Dermis microvascular lymphatic vessel endothelial cell (primary cell): ENCODE measurements at places on chromosomes 4 and X.

DNA sequence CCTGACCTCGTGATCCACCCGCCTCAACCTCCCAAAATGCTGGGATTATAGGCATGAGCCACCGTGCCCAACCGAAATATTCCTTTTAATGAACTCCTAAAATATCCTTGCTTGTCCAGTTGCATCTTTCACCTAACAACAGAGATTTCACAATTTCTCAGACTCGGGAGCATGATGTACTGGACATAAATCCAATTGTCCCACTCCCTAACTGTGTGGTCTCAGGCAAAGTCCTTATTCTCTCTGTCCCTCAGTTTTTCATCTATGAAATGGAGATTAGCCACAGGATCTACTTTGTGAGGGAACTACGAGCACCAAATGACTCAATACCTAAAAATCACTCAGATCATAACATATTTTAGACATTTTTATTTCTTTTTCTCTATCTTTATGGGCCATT is 9.3 kb downstream of the RAB40A start:
- no peak for DNase-seq

- DNase-seq, result peak; percentile 85
These were observed 56.3 kb upstream of the DCTD start for GRCh38 chr4:182973511-182973911.

DNA sequence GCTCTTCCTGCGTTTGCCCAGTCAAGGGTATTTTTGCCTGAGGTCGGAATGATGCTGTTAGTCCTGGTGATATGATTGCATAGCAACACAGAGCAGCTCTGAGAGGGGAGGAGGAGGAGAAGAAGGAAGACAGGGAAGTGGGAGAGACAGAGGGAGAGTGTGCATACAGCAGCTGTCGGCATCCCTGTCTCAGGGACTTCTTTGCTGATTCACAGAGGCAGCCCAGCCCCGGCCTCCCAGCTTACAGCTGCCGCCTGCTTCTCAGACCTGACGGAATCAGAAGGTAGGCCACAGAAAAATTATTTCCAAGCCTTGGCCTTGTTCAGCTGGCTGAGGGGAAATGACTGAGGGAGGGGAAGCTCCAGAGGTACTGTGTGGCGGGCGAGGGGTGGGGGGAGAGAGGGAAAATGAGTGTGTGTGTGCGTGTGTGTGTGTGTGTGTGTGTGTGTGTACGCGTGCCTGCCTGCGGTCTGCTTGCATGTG is 319 bp downstream of the DRP2 start:
- peak; percentile 21 for DNase-seq

DNA sequence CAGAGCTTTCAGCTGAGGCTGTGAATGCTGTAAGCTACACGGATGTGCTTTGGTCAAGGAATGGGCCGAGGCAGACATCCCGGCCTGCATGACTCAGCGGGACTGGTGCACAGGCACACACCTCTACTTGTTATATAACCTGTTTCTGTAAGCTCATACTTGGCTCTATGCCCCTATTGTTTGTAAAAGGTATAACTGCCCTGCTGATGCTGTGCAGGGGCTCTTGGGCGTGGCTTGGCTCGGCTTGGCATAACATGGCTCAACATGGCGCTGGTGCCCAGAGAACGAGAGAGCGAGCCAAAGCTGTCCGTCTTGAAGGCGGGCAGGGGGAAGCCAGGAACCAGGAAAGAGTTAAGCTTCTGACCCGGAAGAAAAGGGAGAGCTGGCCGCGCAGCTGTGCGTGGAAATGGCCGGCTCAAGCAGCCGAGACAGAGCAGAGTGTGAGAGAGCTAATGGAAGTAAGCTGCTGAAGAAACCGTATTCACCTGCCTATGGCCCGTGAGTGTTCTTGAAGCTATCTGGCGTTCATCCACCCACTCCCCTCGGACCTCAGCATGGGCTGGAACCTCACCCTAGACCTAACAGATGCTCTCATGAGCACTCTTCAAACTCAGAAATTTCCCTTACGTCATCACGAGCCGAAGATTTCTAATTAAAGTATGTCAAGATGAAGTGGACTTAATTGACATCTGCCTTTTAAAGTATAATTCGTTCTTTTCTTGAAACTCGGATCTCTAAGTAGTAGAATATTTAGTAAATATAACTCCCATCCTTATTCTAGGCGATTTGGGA is 286.3 kb upstream of the AGA start:
- no peak for DNase-seq

- DNase-seq, result no peak
These were observed 4.2 kb downstream of the PDE6B start for GRCh38 chr4:629636-629914.

DNA sequence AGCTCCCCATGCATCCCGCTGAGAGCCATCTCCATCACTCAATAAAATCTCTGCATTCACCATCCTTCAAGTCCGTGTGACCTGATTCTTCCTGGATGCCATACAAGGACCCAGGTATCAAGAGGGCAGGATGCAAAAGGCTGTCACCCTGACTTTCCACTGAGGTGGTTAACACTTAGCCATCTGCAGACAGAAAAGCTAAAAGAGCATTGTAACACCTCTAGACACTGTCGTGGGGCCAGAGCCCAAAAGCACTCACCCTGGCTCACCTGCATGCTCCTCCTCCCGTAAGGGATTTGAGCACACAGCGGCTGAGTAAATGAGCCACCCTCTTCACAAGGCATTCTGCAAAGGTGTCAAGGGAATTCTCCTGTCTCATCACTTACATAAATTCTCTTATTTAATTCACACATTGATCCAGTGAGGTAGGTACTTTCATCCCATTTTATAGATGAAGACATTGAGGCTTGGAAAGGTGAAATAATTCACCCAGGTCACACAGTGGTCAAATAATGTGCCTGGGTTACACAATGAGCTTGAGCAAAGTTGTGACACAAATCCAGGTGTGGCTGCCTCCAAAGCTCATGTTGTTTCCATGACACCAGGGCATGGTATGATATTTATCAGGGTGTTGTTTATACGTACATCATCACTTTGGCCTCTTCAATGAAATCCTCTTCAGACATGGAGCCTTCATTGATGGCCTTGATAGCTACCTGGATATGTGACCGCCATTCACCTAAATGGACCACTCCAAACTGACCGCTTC is 48.0 kb downstream of the TXK start:
- no peak for DNase-seq

DNA sequence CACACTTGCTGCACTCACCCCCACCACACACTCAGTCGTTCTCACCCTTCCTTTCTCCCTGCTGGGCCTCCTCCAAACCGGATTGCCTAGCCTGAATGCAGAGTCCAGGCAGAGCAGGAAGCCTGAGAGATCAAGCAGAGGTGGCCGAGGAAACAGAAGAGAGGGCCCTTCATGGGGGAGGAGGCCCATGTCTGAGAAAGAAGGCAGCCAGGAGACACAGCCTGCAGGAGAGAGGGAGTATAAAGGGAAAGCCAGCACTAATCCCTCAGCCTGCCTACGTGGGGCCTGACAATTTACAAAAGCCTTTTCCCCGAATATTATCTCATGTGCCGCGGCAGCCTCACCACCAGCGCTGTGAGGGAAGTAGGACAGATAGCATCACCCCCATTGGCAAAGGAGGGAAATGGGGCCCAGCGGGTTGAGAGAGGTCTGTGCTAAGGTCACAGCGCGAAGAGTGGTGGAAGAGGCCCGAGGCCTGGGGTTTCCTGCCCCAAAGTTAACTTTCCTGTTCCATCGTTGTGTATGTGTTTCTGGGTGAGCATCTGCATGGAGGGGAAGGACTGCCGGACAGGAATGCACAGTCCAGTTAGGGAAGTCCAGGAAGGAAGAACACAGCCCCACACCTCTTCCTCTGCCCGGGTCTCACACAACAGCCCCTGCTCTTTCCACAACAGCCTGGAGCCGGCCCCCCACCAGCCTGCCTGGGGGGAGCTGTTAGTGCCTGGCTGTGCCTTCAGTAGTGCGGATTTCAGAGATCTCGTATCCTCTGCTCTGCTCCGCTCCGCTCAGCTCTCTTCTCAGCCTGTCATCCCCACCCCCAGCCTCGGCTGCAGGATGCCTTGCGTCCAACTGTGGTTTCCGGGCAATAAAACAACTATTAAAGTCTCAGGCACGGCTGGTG is 50.9 kb upstream of the BCOR start:
- DNase-seq, result no peak

- no peak for DNase-seq
These were observed 53.0 kb downstream of the ARSF start for GRCh38 chrX:3094261-3094660.

- no peak for DNase-seq
These were observed 99.7 kb downstream of the MMRN1 start for GRCh38 chr4:89994176-89994873.

- DNase-seq, result no peak
These were observed 61.8 kb downstream of the BMPR1B start for GRCh38 chr4:94819371-94820168.

- peak; percentile 12 for DNase-seq
These were observed 2.7 kb downstream of the BCOR start for GRCh38 chrX:40094900-40095582.

DNA sequence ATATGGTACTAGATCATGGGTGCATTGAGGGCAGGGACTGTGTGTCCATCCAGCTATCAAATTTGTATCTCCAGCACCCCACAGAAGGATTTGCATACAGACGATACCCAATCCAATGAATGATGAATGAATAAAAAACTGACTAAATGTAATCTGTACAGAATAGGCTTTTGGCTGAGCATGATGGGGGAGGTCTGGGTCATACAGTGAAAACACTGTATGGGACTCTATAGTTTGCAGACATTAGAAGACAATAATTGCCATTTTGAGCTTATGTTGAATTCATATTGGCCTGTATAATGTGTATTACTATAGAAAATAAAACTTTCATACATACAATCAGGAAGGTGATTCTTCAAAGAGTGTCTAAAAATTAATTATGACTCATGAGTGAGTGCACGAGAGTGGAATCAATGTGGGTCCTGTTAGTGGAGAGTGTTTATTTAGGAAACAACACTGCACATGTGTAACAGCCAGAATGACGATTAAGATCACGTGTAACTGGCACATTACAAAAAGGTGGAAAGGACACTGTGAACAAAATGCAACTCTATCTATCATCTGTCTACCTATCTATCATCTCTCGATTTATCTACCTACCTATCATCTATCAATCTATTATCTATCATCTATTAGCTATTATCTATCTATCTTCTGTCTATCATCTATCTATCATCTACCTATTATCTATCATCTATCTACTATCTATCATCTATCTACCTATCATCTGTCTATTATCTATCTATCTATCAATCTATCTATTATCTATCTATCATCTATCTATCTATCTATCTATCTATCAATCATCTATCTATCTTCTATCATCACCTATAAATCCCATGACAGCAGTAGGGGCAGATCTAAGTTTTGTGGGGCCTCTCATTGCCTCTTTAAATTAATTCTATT is 201.3 kb downstream of the PTTG2 start:
- DNase-seq, result peak; percentile 83

- DNase-seq, result peak; percentile 61
These were observed 438.1 kb downstream of the INPP4B start for GRCh38 chr4:142408003-142408441.

GRCh38 chrX:146241902-146242301 is 424.3 kb downstream of the SLITRK2 start:
- DNase-seq, result no peak

GRCh38 chr4:139503622-139504166 is 49.8 kb downstream of the RAB33B start:
- no peak for DNase-seq

- no peak for DNase-seq
These were observed 230.3 kb downstream of the UNC5C start for GRCh38 chr4:95318483-95318882.

DNA sequence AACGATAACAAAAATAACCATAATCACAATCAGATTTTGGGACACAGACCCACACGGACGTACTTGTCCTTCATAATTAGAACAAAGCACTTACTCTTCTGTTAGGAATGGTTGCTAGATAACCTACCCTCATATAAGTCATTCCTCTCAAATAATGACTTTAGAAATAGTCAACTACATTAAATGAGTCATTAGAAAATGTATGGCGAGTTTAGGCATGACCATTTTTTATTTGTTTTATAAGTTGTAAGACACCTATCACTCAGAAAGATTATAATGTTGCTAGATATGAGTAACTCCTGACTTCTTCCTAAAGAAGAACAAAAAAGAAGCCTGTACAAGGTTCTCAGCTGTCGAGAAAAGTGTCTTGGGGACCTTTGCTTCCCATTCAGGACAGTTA is 1637.5 kb upstream of the PCDH7 start:
- no peak for DNase-seq

GRCh38 chrX:40174001-40174853 is 76.5 kb upstream of the BCOR start:
- DNase-seq, result no peak

DNA sequence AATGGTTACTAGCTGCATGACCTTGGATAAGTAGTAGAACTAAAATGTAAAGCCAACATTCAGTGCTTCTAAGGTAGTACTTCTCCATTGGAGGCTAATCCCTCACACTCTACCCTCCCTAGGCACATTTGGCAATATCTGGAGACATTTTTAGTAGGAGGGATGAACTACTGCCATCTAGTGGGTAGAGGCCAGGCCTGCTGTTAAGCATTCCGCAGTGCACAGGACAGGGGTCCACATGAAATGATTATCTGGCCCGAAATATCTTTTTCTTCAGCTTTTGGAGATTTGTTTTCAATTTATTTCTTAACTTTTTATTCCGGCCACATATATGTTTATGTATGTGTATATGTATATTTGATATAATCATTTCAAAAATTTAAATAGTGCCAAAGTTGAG is 36.0 kb upstream of the SPANXC start:
- DNase-seq, result peak; percentile 14

GRCh38 chr4:123096038-123096437 is 173.6 kb upstream of the NUDT6 start:
- DNase-seq, result peak; percentile 5

GRCh38 chrX:6962006-6962355 is 185.5 kb upstream of the STS start:
- no peak for DNase-seq

DNA sequence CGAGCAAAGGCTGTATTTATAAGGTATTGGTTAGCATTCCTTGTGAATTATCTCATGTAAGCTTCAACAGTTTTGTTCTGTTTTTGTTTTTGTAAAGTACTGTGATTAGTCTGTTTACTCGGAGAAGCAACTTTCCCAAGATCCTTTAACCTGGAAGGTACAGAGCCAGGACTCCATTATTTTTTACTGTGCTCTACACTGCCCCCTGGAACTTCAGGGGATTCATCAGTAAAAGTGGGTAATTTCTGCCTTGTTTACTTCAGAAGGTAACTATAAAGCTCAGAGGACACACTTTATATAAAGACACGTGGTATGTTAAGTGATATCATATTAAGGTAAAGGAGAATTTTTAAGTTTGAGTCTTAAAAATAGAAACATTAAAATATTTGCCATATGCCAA is 124.9 kb downstream of the IQCM start:
- no peak for DNase-seq

DNA sequence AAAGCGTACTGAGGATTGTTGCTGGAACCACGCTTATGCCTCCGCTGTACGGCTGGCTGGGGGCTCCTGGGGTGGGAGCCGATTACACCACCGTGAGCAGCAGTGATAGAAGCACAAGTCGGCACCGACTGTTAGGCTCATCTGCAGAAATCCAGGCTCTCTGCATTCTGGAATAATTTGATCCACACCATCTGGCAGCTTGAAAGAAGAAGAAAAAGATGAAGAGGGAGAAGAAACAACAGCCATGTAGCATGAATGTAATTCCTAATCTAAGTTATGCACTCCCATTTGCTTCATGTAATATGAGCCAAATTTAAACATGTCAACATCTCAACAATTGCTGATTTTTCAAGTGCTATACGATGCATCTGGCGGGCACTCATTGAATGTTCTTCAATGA is 84.6 kb upstream of the DHX15 start:
- DNase-seq, result no peak
